RCC 7860 (cell line): ENCODE measurements at places on chromosomes 3 and 15.

DNA sequence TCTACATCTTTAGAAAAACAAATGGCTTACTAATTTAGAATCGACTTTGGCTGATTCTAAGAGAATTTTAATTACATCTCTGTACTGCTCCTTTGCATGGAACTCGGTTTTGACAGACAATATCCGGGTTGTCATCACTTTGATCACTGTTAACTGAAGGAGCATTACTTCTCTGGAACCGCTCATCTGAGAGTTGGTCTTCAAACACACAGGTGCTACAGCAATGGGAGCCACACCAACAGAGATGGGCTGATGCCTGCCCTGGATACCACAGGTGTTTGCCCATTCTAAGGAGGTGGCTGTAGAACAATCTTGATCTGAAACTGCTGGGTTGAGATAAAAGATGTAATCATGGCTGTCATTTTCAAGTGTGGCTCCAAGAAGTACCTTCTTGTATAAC, 21.6 kb downstream of the LINS1 start:
- DNase-seq = no peak

GRCh38 chr3:12994357-12994606, 78.9 kb downstream of the IQSEC1 start:
- DNase-seq = no peak

GRCh38 chr3:58167431-58168351, 43.1 kb downstream of the DNASE1L3 start:
- DNase-seq = peak; percentile 14

GRCh38 chr3:20280257-20280656, 94.3 kb upstream of the SGO1 start:
- DNase-seq = no peak

- no peak for DNase-seq
Measured at GRCh38 chr15:29569533-29570092, 252.7 kb downstream of the TJP1 start.

- peak; percentile 16 for DNase-seq
Measured at GRCh38 chr3:37892927-37893600, 31.4 kb downstream of the CTDSPL start.

DNA sequence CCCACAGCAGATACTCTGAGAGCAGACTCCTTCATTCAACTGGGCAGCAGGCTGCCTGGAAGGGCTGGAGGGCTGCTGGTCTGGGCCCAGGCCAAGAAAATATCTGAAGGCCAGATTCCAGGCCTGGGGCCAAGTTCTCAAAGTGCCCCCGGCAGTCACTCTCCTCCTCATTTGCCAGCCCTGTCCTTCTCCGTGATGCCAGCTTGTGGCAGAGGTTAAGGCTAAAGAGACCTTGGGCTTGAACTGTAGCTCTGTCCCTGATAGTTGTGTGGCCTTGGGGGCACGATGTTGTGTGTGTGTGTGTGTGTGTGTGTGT, 39.0 kb downstream of the FAM3D start:
- DNase-seq = no peak

GRCh38 chr3:45753095-45753494, 43.2 kb downstream of the SLC6A20 start:
- no peak for DNase-seq

DNA sequence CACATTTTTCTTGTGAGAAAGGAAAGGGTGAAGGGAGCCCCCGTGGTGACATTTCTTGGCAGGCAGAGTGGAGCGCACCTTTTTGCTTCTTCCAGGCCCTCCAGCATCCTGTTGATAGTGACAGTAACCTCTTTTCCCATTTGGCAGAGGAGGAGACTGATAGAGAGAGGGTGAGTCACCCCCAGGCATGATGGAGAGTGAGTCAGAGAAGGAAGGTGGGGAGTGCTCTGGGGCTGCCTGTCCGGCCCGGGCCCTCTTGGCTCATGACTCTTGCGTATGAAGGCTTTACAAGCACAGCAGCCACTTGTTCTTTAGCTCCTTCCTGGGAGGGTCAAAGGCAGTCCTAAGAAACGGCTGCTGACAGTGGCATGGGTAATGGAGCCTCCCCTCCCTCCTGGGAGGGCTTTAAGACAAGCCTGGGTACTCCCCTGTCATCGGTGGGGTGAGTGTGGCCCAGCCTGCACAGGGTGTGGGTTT, 16.0 kb downstream of the ANKRD63 start:
- DNase-seq = peak; percentile 92

DNA sequence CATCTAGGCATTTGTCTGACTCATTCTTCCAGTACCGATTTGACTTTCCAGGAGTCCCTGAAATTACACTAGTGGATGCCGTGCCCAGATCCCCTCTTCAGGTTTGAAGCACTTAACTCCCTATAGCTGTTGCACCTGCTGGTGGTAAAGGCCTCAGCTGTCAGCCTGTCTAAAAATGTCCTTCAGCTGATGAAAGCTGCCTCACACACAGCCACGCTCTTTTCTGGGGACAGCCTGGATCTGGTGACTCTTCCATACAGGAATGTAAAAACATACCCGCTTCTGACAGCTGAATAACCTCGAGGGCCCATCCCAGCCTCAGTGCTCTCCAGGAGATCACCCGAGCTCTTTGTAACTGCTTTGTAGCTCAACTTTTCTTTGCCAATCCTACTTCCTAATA, 534.1 kb upstream of the GRM7 start:
- no peak for DNase-seq

- DNase-seq = no peak
Measured at GRCh38 chr15:89009080-89009479, 79.2 kb upstream of the ABHD2 start.

- DNase-seq = no peak
Measured at GRCh38 chr3:129593595-129594339, 12.7 kb downstream of the PLXND1 start.

DNA sequence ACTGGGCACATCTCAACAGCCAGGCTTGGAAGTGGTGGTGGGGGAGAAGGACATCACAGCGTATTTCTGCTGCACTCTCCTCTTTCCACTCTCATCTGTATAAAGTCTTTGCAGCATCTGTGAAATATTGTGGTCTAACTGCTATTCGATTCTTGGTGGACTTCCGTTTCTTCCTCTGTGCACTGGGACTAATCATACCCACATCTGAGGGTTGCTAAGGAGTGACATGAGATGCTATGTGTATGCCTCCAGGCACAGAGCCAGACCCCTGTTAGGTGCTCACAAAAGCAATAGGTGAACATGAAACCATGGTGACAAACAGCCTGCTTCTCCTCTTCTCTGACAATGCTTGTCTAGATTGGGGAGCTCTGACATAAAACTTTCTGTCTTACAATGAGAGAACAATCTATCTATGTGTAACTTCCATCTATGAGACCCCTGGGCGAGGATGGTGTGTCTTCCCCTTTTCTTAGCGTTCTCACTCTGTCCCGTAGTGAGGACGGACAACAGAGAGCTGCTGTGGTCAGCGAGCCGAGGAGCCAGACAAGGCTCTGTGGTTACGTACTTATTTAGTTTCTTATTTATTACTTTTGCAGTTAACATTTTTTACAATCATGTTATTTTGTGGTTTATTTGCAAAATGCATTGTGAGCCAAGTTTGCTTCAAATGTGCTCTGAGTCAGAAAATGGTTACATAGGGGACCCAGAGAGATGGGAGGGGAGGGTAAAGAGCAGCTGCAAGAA, 196.7 kb upstream of the TPRG1 start:
- DNase-seq = no peak

DNA sequence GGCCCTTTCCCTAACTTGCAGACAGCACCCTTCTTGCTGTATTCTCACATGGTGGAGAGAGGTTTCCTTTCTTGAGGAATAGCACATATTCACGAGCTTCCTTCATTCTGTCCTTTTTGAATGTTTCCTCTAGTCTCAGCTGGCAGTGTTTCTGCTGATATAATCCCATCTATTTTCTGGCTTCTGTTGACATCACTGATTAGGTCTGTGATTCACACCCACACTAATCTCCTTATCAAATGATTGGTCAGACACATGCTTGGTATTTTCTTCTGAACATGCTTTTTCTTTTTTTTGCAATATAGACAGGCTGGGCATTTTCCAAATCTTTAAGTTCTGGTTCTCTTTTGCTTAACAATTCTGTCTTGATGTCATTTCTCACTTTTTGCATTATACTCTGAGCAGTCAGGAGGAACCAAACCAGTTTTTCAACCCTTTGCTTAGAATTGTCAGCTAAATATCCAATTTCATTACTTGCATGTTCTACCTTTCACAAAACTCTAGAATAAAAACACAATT, 65.4 kb downstream of the OXSM start:
- no peak for DNase-seq
